ENCODE measurements at places on chromosomes 4 and X.
A peak's percentile ranks its signal among the peaks of the same experiment; 100 is the strongest.

GRCh38 chr4:86895692-86896488 is 3.7 kb upstream of the C4orf36 start:
- DNase-seq = no peak

- DNase-seq = no peak
These were observed 143.7 kb downstream of the RASL11B start for GRCh38 chr4:53005808-53006207.

- DNase-seq = no peak
These were observed 161.6 kb upstream of the NWD2 start for GRCh38 chr4:37082912-37083311.

DNA sequence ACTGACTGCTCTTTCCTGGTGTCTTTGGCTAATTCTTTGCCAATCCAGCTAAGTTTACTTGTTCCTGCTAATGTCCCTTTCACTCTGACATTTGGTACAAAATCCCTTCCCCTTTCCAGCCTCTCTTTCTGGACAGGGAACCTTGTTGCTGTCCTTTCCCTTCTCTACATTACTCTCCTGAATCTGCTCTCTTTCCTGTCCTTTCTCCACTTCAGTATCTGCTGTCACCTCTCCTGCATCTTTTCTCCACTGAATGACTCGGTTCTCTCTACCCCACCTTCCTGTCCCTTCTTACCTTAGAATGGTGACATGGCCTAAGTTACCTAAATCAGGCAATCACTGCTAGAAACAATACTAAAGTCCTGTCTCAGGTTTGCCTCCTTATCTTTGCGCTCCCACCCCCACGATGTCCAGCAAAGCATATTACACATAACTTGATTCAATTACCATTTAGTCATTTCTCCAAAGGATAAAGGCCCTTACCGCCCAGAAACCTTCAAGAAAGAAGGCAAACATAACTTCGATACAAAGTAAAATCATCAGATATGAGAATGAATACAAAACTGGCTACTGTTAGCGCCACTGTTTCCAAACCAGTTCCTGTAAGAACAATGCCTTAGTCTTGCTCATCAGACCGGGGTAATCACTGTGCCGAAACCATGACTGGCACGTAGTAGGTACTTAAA is 890 bp downstream of the BOD1L1 start:
- no peak for DNase-seq

DNA sequence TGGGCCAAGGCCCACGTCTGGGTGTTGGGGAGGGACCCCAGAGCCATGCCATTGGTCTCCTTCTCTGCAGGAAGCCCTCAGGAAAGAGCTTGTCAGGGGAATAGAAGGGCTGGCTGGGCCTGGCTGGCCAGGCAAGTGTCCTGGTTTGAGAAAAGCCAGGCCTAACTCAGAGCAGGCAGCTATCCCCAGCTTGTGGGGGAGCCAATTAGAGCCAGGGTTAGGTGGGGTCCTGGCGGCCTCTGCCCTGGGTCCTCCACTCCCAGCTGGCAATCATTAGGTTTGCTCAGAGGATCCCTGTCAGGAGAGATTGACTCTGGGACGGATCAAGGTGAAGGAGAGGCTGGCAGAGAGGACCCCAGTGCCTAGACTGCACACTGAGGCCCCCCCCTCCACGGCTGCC is 64.8 kb downstream of the PJA1 start:
- DNase-seq = no peak

GRCh38 chr4:173262375-173262774 is 71.8 kb downstream of the HMGB2 start:
- DNase-seq = no peak

DNA sequence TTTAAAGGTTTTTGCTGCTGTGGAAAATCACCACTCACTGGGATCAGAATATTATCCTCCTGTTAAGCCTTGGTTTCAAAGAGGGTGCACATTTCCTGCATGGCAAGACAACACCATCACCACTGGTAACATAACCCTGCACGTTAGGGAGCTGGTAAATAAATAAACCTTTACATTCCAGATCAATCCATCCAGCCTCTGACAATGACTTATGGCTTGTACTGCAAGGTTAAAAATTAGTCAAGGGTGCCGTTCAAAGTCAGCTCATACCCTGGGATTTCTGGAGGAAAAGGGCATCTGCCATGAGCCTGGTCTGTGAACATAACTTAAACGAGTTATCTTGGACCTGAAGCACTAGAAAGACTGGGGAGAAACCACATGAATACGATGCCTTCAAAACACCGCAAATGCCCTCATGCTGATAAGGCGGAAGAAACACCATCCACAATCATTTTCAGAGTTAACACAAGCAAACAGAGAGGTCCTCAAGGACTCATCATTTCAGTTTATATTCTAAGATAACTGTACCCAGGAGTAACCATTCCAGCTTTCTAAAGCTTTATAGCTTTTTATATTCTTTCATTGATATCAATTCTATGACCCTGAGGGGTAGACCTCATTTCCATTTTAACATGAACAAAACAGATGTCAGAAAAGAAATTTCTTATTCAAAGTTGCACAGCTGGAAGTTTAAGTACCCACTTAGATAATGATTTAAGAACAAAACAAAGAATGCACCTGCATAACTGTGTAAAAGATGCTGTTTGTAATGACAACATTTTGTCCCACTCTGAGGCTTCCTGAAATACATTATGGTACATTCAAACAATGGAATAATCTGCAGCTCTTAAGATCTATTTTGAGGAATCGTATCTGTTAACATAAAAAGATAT is 103.1 kb downstream of the NPNT start:
- DNase-seq = no peak

DNA sequence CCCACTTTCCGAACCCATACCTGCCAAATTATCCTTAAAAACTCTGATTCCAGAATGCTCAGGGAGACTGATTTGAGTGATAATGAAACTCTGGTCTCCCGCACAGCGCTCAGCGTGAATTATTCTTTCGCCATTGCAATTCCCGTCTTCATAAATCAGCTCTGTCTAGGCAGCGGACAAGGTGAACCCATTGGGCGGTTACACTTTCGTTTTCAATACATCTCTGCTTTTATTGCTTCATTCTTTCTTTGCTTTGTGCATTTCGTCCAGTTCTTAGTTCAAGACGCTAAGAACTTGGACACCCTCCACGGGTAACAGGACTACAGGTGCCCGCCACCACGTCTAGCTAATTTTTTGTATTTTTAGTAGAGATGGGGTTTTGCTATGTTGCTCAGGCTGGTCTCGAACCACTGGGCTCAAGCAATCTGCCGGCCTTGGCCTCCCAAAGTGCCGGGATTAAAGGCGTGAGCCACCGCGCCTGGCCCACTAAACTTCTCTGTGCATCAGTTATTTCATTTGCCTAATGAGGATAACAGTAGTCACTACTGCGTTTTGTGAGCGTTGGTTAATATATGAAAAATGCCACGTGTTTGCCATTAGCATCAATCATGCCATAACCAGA is 936 bp upstream of the PGK1 start:
- no peak for DNase-seq

DNA sequence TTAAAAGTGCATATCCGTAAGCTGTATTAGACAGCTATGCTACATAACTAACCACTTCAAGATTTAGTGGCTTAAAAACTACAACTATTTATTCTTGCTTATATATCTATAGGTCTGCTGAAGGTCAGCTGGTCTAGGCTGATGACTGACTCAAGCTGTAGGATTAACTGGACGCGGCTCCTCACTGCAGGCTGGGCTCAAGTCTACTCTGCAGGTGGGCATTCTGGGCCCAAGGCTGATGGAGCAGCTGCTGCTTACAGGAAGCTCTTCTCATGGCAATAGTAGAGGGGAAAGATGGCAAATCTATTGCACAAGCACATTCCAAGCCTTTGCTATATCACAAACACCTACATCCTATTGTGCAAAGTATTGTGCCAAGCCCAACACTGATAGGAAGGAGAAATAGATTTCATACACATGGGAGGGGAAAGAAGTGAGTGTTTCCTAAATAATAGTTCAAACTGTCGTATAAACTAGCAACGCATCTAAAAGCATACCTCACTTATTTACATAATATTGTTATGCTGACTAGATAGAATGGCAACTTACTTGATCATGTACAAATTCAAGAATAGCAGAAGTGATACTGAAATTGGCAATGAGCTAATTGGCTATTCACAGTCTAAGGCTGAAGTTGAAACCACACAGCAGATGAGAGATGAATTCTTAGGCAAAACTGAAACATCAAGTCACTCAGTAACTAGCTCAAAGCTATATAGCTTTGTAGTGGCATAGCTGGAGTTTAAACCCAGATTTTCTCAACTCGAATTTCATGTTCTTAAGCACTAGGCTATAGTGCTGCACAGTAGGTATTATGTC is 263.8 kb downstream of the NKX6-1 start:
- DNase-seq = no peak

DNA sequence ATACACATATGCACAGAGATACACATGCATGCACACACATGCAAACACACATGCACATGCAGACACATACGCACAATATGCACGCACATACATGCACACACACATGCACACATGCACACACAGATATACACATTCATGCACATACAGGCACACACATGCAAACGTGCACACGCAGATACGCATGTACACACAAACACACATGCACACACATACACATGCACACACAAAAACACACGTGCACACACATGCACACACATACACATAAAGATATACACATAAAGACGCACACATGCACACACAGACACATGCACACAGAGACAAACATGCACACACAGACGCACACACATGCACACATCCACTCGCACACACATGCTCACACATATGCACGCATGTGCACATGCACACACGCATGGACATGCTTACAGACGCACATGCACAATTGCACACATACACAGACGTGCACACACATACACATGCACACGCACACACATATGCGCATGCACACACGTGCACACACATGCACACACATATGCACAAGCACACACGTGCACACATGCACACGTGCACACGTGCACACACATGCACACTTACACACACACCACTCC is 145.2 kb downstream of the ADRA2C start:
- DNase-seq = no peak

DNA sequence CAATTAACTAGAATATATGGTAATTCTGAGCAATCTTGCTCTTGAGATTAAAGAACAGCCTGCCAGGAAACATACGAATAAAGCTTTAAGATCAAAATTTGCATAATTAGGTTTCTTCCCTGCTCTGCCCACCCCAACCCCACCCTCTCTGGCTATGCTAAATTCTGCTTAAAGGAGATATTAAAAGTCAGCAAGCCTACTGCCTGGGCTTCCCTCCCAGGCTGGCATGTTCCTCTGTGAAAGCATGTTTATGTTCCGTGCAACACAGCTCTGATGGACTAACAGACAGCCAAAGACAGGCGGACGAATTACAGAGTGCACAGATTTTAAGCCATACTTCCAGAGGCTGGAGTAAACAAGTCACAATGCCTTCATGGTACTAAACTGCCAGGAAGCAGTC is 28.4 kb downstream of the CD99L2 start:
- peak; percentile 34 for DNase-seq

- no peak for DNase-seq
These were observed 8.3 kb downstream of the RNF128 start for GRCh38 chrX:106734827-106735226.

GRCh38 chr4:5218376-5219069 is 167.2 kb downstream of the STK32B start:
- no peak for DNase-seq

DNA sequence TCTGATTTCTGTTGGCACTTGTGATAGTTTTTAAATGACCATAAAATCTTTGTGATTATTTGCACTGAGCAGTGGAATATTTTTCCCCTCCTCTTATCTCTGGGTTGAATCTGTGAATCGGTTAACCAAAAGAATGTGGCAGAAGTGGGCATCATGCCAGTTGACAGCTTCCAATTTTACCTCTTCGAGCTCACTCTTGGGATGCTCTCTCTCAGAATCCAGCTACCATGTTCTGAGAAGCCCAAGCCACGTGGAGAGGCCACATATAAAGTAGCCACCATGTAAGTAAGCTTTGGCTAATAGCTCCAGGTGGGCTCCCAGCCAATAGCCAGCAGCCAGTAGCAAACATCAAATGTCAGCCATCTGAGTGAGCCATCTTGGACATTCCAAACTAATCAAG is 12.9 kb upstream of the WDR19 start:
- no peak for DNase-seq

- no peak for DNase-seq
These were observed 42.5 kb upstream of the LEF1 start for GRCh38 chr4:108210989-108211835.

- no peak for DNase-seq
These were observed 85.0 kb upstream of the TENT5D start for GRCh38 chrX:80335062-80335830.

DNA sequence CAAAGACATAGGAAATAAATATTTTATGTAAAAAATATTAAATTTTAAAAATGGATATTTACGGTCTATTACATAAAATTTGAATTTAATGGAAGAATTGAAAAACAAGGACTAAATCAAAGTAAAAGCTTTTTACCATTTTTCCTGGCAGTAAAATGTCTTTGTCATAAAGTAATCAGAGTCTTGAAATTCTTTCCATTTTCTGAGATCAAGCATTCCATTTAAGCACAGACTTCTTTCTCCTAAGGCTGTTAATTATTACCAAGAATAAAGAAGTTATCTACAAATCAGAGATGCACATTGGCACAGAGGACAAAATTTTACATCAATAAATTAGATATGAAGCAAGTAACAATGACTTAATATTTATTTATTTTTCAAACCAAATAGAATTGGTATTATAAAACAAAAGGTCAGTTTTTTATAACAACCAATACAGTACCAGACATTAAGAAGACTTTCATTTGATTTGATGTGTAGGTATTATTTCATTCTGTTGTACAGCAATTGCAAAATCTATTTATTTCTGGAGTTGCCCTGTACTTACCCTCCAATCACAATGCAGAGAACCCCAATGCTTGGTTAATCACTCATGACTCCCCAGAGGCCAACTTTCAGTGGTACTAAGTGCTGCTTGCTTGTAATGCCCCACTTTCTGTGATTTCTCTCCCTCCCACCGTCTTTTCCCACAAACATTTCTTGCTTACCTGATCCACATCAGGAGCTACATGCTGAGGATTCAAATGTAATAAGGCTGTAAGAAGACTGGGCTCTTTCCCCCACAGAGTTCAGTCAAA is 254.6 kb downstream of the GASK1B start:
- DNase-seq = no peak

- no peak for DNase-seq
These were observed 238.1 kb downstream of the FBXO8 start for GRCh38 chr4:174045381-174045780.

DNA sequence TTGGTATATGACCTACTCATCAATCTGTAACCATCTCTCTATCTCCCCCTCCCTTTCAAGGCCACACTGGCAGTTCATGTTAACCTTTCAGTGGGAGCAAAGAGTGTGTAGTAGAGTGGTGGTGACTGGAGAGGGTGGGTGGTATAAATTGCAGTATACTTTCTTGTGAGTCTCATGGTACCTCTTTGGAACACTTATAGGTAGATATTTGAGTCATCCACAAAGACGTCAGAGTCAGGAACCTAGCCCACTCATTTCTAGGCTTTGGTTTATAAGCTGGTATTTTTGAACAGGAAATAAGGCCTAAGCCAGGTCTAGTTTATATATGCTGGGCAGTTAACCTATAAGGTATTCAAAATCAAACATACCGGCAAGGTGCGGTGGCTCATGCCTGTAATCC is 36.3 kb downstream of the RLIM start:
- DNase-seq = no peak

- DNase-seq = no peak
These were observed 87.8 kb downstream of the FIP1L1 start for GRCh38 chr4:53465281-53465680.

- no peak for DNase-seq
These were observed 98.4 kb upstream of the ACSL4 start for GRCh38 chrX:109831326-109831985.
